ENCODE measurements at places on chromosomes 16 and 17.
A peak's percentile ranks its signal among the peaks of the same experiment; 100 is the strongest.

DNA sequence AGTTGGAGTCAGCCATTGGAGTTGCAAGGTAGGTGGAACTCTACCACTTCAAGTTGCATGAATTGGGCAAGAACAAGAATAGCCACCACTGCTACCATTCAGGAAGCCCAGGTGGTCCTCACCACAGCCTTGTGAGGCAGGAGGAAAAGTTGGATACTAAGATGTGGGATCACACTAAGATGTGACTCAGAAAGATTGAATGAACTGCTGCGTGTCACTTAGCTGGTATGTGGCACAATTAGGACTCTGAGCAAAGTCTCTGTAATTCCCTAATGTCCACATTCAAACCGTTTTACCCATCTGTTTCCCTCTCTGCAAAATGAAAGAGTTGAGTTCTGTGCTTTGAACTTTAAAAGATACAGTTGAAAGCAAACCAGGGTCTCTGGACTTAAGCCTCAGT lies 44.7 kb upstream of the HS3ST3A1 start:
- DNase-seq, result no peak

DNA sequence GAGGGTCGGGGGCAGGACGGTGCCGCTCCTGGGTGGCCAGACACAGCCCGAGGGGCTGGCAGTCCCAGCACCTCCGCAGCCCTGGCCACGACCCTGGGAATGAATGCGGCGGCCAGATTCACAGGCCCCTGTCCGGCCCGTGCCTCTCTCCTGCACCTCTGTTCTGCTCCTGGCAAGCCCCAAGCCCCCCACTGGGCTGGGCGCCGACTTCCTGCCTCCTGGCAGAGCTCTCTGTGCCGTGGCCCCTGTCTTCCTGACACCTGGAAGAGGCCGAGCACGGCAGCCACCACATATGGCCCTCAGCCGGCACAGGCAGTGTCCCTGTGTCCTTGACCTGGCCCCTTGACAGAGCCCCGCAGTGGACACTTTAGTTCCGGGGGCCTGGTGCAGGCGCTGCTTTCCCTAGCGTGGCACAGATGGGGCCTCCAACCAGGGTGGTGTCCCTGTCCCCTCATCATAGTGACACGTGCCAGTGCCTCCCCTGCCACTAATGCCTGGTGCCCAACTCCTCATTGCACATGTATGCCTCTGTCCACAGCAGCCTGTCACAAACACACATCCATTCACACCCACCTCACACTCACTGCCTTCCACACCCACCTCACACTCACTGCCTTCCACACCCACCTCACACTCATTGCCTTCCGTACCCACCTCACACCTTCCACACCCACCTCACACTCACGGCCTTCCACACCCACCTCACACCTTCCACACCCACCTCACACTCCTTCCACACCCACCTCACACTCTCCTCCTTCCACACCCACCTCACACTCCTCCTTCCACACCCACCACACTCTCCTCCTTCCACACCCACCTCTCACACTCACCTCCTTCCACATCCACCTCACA lies 110.6 kb upstream of the PLCG2 start:
- DNase-seq, result no peak

DNA sequence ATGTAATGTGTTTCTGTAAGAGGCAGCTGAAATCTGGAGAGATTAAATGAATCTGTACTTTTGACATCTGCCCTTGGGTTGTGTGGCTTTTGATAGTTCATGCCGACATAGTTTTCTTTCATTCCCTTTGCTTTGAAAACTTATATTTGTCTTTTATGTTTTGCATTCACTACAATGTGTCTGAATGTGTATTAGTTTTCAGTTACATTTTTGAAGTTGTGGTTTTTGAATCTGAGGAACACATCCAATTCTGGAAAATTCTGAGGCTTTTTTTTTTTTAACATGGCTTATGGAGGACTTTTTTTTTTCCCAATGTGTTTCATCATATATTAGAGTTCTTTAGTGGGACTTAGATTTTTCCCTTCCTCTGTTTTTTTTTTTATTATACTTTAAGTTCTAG lies 683.7 kb upstream of the SOX9 start:
- no peak for DNase-seq

GRCh38 chr16:77612596-77612995 lies 109.7 kb upstream of the NUDT7 start:
- DNase-seq, result no peak

- peak; percentile 35 for DNase-seq
These were observed 60.6 kb downstream of the AIPL1 start for GRCh38 chr17:6374271-6374691.

DNA sequence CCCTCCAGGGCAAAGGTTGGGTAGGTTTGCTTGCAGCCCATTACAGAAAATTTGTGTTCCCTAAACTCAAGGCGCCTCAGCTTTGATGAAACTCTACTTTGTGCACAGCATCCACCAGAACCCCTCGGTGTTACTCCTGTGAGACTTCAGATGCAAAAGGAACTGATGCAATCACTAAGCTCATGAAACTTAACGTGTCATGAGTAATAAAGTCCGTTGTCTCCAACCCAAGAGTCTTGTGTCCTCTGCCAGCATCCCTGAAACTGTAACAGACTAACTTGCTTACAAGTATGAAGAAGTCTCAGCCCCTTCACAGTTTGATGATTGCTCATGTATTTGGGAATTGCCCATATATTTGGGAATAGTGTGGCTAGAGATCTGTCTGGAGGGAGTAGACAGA lies 74.8 kb upstream of the MARCHF10 start:
- DNase-seq, result no peak

- DNase-seq, result no peak
These were observed 689.2 kb downstream of the WWOX start for GRCh38 chr16:78788696-78789095.

DNA sequence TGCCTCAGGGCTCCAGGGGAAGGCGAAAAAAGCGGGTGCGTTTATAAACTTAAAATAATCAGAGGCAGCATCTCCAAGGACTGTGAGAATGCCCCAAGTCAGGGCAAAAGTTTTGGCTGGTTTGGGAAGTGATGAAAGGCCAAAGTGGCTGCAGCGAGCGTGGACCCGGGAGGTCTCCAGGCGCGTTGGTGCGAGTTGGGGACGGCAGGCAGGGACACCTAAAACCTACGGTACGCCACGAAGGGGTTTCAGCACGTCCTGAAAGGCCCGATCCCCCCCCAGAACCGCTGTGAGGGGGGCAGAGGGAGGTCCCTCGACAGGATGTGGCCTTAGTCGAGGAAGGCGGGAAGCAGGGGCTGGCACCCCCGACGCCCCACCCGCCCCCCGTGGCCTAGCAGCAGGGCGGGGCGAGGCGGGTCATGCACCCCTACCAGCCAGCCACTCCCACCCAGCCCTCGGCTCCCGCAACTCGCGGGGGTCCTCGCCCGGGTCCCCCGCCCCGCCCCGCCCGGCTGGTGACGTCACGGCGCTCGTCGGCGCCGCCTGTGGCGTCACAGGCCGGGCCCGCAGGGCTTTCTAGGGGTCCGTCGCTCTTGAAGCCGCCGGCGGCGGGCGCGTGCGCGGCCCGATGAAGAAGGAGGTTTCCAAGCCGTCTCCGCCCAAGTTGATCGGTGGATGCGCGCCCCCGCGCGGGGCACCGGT lies at the start of gene MYCBPAP:
MYCBPAP (plus strand) TSS at position 569 of the 702 bp plus-strand sequence. CDS start 236 bp downstream, outside the sequence.
- peak; percentile 91 for DNase-seq

DNA sequence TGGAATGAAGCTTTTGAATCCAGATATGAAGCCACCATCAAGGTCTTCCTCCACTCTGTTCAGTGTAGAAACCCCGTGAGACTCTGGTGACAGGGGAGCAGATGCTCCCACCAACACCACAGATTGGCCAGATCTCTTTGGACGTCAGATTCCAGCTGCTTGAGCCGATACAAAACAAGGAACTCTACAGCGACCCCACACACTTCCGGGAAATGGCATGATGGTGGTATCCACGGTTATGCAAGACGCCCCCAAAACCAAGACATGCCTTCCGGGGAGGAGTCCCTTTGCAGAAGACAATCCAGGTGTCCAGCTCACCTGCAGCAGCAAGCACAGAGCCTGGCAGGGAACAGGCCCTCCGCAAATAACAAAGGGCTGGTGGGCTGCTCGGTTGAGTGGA lies 19.8 kb upstream of the PITPNA start:
- no peak for DNase-seq

DNA sequence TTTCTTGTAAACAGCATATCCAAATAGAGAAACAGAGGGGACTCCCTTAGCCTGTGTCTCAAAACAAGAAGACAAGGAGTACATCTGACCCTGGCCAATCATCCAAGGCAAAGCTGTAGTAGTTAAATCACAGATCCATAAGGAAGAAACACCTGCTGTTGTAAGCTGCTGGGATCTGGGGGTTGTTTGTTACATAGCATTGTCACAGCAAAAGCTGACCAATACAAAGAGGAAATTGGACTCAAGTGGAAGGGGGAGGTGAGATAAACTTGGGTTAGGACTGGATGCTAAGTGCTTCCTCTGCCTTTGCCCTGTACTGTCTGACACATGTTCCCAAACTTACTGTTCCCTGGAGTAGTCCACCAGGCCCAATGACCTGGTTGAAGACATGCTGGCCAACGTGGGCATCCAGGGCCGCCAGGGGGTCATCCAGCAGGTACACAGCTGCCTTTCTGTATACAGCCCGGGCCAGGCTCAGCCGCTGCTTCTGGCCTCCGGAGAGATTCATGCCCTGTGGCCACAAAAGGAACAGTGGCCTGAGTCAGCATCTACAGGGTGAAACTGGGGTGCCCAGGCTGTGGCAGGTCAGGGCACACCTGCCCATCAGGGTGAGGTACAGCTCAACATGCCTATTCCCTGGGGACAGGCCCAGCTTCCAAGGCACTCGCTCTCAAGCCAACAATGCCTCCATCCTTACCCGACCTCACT lies 44.7 kb downstream of the ABCC6 start:
- DNase-seq, result no peak
